Putamen (tissue), 1 donor: ENCODE measurements at places on chromosomes 7 and 10.

GRCh38 chr7:116316838-116317628 lies 106.7 kb downstream of the TES start:
- DNase-seq, result peak; percentile 84

DNA sequence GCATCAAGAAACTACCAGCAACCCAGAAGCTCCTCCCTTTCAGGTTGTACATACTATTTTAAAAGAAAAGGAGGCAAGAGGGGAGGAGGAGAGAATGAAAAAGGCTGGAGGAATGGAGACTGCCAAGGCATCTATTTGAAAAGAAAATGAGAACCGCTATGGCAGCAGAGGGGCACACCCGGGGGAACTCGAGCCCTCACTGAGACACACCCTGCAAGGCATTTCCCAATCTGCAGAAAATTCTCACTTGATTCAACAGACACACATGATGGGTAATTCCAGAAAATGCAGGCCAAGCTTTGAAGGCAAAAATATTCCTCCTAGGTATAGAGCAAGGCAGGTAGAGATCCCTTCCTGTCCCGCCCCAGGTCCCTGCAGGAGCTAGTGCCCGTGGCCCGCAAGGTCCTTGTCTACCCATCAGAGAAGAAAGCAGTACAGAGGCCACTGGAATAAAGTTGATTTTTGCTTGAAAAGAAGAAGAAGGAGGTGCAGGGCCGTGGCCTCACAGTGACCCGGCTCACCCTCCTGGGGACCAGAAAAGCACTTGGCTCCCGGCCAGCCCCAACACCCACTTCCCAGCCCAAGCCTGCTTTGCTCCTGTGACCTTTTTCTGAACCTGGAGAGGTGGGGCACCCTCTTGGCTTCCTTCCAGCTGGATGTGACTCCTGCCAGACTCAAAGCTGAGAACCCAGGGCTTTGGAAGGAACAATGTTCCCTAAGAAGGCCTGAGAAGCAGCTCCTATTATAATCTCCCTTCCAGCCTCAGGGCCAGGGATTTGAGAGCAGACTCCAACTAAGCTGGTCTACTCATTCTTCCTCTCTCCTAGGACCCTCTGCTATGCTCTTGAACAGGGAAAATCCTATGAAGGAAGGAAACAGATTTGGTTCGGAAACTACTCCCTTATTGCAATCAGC lies 6.2 kb upstream of the PIK3CG start:
- no peak for DNase-seq

- no peak for DNase-seq
Observed at GRCh38 chr7:157208571-157209413, 70.1 kb downstream of the UBE3C start.

DNA sequence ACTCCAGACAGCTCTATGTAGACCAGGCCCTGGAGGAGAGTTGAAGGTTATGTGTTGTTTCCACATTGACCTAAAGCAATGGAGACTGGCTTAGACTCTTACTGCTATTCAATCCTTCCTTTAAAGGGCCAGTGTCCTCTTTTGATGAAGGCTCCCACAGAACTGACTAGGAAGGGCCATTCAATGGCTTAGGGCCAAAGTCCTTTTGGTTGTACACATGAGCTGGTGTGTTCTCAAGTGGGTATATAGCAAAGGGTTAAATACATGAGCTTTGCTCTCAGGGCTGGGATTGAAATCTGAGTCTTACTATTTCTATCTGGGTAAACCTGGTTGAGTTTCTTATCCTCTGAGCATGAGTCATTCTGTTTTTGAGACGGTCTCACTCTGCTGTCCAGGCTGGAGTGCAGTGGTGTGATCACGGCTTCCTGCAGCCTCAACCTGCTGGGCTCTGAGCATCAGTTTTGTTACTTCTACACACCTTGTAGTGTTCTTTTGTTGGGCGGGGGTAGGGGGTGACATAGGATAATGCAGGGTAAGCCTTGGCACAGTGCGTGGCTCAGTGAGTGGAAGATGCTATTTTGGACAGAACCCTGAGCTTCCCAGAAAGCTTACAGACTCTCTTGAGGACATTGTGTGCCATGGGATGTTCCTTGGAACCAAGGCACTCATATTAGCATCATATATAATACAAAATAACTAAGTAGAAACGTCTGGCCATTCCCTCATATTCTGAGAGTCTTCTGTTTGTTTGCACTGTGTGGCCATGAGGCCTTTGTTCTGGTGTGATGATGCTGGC lies 90.1 kb downstream of the ABCC2 start:
- DNase-seq, result no peak

GRCh38 chr10:111035542-111035941 lies 41.3 kb upstream of the ADRA2A start:
- DNase-seq, result no peak

DNA sequence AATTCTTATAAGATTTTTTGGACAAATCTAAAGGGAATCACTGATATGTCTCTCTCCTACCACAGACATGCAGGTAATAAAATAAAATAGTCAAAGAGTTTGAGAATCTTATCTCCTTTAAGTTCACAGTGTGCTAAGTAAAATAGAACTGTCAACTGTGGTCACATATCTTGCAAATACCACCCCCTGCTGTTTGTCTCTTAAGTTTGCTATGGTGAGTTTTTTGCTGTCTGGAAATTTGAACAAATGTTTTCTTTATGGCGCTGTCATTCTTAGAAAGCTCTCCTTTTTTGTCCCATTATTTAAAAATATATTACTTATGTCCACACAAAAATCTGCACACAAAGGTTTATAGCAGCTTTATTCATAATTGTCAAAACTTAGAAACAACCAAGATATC lies 19.6 kb downstream of the GIMAP5 start:
- no peak for DNase-seq

- no peak for DNase-seq
Observed at GRCh38 chr10:34171957-34172527, 643.1 kb downstream of the PARD3 start.

DNA sequence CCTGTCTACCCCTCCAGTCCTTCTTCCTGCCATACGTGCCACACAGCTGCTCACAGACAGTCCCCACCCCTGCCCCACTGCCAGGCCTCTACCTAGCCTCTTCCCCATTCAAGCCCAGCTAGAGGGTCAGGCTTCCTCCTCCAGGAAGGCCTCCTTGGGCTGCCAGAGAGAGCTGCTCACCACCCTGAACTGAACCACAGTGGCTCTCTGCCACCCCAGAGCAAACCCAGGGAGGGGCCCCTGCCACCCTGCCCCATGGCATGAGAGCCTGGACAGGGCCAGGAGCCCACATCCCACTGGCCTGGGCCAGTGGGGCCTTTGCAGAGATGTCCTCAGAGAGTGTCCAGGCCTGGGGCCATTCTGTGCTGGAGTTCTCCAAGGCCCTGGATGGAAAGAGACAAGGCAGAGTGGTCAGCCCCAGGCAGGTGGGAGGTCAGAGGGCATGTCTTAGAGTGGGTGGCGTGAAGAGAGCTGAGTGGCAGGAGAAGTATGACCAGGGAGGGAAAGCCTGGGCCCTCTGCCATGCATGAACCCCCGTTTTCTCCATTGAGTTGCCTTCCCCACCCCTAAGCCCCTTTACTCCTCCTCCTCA lies 40.4 kb downstream of the TMEM270 start:
- DNase-seq, result no peak

- DNase-seq, result no peak
Observed at GRCh38 chr10:74103560-74104258, 46.9 kb downstream of the AP3M1 start.

DNA sequence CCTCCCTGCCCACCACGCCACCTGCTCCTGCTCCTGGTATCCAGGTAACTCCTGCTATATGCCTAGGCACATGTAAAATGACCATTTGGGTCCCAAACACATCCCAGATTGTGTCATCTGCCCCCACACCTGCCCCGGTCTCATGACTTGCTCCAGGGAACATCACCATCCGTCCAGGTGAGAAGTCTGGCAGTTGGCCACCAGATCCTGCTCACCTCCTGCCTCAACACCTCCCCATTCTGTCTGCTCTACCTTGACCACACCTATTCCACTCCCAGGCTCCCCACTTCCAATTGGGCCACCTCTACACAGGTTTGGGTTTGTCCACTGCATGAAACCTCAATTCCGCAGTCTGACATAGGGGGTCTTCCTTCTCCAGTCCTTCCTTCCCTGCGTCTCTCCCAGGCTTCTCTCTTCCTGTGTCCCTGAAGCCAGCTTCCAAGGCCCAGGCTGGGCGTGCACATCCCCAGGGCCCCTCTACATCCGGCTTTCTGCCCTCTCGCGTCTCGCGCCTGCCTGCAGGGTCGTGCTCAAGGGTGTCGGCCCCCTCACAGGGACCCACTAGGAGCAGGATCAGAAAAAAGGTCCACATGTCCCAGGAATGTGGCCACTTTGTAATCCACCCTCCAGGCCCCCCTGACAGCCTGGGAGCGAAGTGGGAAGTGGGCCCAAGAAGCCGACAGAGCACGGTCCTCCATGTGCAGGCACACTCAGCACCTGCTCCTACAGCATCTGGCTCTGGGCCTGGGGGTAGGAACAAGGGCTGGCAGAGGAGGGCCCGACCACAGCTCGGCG lies 49.3 kb upstream of the DAGLB start:
- no peak for DNase-seq

GRCh38 chr10:31789555-31789954 lies 139.1 kb downstream of the ARHGAP12 start:
- DNase-seq, result no peak

DNA sequence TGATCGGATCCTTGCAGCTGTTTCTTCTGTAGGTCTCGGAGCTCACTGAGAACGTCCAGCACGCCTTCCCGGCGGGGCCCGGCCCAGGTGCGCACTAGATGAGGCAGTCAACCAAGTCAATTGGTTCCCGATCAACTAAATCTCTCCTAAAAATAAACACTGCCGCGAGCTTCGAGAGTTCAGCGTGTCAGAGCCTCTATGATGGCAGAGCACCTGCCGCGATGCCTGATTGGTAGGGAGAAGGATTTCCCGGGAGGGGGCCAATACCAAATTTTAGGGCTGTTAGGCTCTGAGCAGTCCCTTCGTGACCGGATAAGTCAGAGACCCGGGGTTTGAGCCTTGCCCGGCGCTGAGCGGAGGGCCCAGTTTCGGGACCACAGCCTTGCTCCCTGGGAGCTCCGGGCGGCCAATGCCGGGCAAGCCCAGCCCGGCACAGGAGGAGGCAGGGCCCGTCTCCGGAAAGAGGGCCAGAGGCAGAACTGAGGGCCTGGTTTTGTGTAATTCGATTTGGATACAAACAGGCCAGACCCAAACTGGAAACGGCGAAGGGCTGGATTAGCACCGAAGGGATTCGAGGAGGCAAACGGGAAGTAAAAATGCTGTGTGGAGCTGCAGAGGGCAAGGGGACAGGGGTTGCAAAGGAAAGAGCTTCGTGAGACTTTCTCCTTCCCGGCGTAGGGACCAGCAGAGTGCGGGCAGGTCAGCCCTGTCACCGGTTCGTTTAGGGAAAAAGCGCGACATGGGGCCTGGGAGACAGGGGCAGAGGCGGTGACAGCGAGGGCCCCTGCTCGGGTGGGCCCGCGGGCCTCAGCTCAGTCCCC lies 569 bp downstream of the SLC26A5 start:
- DNase-seq, result no peak

DNA sequence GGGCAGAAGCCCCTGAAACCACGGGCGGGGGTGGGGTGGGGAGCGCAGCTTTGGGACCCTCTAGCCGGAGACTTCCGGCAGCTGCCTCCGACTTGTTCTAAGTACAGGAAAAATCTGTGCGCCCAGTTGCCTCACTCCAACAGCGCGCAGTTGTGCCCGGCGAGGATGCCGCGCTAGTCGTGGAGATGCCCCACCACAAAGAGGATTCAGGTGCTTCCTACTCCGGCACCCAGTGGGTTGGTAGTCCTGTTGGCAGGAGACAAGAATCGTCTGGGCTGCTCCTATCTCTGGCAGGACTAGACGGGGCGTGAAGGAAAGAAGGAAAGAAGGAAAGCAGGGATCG lies 465 bp upstream of the NPY start:
- no peak for DNase-seq

DNA sequence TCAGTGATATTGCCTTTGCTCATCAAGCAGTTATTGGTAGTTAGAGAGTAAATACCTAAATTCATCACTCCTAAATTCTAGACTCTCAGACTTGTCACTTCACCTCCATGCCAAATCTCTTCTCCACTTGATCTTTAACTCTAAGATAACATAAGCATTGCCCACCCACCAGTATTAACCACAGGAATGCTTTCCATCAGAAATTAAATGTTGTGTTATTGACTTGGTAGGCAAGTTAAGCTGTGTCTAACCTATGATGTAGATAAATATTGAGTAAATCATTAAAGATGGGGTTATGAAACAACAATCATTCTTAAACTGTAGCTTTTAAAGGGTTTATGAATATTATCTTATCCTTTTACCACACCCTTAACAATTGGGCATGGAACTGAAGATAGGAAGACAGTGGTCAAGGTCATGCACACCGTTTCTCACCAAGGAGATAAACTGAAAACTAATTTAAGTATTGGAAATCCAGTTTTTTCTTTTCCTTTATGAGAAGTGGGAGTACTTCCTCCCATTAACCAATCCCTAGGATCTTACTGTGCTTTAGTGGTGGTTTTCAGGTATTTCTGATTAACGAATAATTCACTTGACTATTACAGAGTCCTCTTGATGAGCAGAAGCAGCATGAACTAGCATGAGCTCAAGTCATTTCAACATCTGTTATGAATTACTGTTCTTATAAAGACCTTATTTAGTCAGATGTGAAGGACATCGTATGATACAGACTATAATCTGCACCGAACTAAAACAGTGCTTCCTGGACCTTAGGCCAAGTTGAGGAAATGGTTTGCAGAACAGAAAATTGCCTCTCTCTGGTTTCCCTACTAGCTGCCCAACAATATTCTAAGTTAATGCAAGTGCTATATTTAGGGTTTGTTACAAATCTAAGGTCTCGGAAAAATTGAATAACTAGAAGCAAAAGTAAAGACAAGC lies 142.0 kb downstream of the LCOR start:
- no peak for DNase-seq

GRCh38 chr10:48879451-48879850 lies 60.2 kb downstream of the LRRC18 start:
- no peak for DNase-seq

DNA sequence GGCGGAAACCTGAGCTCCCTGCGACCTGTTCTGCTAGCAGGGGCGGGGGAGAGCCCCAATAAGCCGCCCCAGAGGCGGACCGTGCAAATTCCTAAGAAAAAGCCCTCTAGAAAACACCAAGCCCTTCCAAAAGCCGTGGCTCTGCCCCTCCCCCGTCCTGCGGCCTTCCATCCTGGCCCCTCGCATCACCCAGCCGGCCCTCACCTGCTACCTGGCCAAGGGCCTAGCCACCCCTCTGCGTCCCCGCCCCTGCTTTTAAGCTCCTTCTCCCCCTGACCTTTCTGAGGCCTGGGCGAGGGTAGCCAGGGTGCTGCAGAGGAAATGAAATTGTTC lies 24.9 kb downstream of the SKIDA1 start:
- no peak for DNase-seq

- no peak for DNase-seq
Observed at GRCh38 chr7:80467069-80467468, 44.8 kb downstream of the GNAT3 start.
